ENCODE measurements at places on chromosomes 3 and 15.
A peak's percentile ranks its signal among the peaks of the same experiment; 100 is the strongest.

DNA sequence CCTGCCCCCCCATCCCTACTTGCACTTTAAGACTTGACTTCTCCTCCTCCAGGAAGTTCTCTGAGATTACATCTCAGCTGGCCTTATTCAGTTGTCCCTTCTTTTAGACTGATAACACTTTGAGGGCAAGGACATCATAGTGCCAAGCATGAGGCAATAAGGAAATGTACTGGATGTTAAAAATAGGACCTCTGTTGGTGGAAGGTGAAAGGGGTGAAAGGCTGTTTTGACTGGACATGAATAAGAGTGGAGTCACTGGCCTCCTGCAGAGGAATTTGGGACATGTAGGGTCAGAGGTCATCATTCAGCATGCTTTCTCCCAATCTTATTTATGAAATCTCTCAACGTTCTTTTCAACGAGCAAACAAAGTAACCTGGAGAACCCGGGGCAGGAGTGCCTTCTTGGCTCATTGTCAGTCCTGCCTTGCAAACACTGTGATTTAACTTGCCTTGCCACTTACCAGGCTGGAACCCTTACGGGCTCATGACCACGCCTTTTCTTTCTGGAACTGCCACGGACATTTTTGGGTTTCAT is 38.6 kb downstream of the TRIM71 start:
- DNase-seq, result no peak

DNA sequence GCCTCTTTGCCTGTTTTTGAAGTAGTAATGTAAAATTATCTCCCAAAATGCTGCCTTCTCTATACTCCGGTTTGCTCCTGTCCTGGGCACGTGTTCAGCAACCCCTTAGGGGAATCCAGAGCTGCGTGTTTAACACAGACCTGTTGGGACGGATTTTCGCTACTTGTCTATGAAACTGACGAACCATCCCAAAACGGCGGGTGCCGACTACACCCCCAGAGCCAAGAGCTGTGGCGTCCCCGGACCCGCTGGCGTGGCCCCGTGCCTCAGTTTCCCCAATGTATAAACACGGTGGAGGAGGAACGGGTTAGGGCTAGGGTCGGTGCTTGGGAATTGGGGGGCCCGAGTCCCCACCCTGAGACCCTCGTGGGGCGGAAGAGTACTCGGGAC is 473 bp downstream of the FHIT start:
- DNase-seq, result no peak

- no peak for DNase-seq
These were observed 122.0 kb upstream of the ALDH1A3 start for GRCh38 chr15:100757661-100758060.

DNA sequence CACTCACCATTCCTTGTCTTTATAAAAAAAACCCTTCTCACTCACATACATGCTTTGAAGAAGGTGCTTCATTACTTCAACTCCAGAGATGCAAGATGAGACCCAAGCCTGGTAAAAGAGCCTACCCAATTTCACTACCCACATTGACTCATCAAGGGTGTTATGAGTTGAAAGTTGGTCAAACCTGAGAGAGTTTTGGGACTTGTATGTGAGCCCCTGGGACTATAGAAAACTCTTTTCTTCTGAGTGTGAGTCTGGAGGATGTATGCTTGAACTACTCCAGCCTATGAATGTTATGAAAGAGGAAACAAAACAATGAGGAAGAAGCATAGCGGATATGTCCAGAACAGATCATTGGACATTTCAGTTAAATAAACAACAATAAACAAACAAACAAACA is 106.5 kb upstream of the SATB1 start:
- DNase-seq, result no peak

GRCh38 chr15:83854950-83855707 is 201.2 kb downstream of the ADAMTSL3 start:
- no peak for DNase-seq

- DNase-seq, result no peak
These were observed 28.9 kb upstream of the GPD1L start for GRCh38 chr3:32077260-32078084.

- DNase-seq, result no peak
These were observed 8.4 kb downstream of the VWA5B2 start for GRCh38 chr3:184237807-184238206.

- DNase-seq, result no peak
These were observed 49.9 kb downstream of the ZNF621 start for GRCh38 chr3:40574661-40575060.

- DNase-seq, result peak; percentile 70
These were observed 3.1 kb upstream of the BHLHE40 start for GRCh38 chr3:4976109-4976508.

Data from stimulated activated CD4-positive, alpha-beta T cell treated with anti-CD3 and anti-CD28 coated beads, Interleukin-12 subunit alpha, Interleukin-12 subunit beta, amount 100 ng/mL, for 48 hours (primary cell).